ENCODE measurements at places on chromosomes 2 and 18. TPM values are rescaled to one million over a fixed set of nuclear protein-coding genes. Genes with fewer than 3 reads are reported as not detected.

Gene L3MBTL4
- total RNA-seq: 0.38 TPM

Gene AQP12B
- total RNA-seq: not detected

Gene HOXD8
- total RNA-seq: 0.72 TPM

- DNase-seq: no peak
Observed at GRCh38 chr2:142065156-142065555, 65.7 kb downstream of the LRP1B start.

DNA sequence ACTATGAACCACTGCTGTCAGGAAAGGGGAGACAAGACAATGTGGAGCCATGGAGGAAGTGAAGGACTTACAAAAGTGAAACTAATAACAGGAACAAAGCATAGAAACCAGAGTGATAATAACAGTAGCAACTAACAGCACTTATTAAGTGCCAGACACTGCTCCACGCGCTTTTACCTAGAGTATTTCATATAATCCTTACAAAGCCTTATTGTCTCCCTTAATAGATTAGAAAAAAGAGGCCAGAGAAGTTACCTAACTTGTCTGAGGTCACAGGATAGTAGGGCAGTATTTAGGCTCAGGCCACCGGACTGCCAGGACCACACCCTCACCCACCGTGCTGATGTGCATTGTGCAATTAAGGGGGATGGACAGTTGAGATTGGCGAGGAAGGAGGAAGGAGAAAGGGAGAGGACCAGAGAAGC is 98.6 kb upstream of the NFU1 start:
- no peak for DNase-seq

DNA sequence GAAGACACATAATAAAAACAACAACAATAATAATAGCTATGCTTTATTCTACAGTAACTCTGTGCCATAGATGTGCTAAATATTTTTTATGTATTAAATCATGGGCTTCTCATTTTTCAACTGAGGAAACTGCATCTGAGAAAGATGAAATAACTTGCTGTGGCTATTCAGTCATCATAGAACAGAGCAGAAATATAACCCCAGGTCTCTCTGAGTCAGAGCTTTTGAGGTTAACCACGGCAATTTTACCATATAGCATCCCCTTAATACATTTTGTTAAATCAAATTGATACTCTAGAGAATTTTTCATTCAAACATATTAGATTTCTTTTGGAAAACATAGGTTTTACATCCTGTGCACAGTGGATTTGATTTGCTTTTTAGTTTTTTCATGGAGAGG is 586.6 kb upstream of the KLHL29 start:
- DNase-seq: no peak

GRCh38 chr2:233553366-233553765 is 13.2 kb downstream of the USP40 start:
- no peak for DNase-seq

DNA sequence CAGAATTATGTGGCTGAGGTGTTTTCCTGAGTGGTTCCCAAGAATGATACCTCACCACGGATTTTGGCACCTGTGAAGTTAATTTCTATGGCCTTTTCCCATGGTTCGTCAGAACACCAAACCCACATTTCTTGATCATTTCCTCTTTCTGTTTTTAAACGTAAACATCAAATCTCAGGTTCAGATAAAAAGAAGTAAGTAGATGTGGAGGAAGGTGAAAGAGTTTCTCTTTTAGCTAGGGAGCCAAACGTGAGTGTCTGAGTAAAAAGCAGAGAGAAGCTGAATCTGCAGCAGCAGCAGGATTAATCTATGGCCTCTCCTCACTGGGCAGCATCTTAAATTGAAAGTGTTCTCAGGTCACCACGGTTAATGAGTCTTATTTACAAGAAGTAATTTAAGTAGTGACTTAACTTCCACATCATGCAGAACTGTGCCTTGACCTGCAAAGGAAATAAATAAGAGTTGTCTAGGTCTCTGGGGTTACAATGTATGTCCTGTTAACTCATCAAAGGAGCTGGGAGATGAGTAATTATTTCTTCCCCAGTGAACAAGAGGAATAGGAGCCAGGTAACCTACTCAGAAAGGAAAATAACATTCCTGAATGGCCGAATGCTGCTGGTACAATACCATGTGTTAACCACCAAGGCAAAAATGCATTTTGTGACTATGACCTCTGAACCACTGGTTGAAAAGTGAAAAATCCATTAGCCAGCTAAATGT is 139.6 kb upstream of the NETO1 start:
- no peak for DNase-seq

DNA sequence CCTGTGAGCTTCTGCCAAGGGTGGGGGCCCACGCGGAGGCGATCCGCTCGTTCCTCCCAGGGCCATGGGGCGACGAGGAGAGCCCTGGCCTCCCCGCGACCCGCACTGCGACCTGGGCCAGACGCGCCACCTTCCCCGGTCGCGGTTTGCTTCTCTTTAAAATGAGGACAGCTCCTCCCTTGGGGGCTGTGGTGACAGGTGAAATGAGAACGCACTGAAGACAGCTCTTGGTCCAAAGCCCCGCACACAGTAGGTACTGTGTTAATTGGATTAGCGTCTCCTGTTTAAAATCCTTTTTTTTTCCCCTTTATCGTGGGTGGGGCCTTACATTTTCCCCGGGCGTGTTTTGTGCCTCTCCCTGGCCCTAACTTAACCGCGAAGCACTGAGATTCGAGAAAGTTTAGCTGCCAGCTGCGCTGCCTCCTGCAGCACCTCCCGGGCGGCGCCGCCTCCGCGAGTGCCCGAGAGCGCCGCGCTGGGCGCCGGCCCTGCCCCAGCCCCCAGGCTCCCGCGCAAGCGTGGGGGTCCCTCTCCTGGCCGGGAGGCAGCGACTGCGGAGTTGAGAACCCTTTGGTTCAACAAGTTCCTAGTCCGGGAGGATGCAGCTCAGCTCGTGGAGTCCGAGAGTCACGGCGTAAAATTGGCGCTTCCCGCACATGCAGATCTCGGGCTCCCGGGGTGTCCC is 1.1 kb downstream of the HPCAL1 start:
- peak; percentile 79 for DNase-seq

- DNase-seq: no peak
Observed at GRCh38 chr2:129689653-129690448, 289.6 kb upstream of the RAB6C start.

All from heart left ventricle (tissue), 16 donors.